ENCODE measurements at places on chromosomes 3 and 15.

GRCh38 chr3:43328653-43329052 is 42.3 kb downstream of the SNRK start:
- DNase-seq = peak; percentile 6

DNA sequence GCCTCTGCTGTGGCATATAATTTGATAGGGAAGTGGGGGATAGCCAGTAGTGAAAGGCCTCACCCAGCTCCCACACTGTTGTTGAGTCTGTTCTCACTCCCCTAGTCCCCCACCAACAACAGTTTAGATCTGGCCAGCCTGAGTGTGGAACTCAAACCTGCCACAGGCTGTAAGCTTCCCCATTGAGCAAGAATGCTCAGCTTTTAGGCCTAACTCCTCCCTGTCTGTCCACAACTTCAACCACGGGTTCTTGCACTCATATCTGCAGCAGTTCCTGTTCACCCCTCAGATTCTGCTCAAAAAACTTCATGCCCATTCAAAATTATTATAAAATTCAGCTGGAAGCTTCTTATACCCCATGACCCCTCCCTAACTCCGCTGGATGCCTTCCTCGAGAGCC is 975.1 kb downstream of the NSUN3 start:
- no peak for DNase-seq

DNA sequence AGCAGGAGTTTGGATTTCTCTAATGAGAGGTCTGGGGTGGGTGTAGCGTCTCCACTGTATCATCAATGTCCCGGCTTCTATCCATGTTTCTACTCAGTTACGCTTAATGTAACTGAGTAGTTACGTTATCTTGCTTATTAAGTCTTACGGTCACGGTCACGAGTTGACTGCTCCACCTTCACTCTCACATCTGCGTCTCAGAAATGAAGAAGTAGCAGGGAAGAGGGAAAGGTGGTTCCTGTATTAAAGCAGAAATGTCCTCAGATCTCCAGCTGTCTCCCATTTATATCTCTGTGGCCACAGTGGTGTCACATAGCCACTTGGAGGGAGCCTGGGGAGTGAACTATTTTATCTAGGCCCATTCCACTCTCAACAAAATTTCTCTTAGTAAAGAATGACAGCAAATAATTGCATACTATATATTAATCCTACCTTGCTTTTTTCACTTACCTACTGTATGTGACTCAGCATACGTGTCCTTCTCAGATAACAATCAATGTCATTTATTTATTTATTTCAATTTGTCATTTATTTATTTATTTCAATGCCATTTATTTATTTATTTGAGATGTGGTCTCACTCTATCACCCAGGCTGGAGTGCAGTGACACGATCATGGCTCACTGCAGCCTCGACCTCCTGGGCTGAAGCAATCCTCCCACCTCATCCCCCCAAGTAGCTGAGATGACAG is 39.7 kb upstream of the RNU6-1 start:
- DNase-seq = no peak

- no peak for DNase-seq
Observed at GRCh38 chr3:195153130-195153529, 117.8 kb downstream of the XXYLT1 start.

DNA sequence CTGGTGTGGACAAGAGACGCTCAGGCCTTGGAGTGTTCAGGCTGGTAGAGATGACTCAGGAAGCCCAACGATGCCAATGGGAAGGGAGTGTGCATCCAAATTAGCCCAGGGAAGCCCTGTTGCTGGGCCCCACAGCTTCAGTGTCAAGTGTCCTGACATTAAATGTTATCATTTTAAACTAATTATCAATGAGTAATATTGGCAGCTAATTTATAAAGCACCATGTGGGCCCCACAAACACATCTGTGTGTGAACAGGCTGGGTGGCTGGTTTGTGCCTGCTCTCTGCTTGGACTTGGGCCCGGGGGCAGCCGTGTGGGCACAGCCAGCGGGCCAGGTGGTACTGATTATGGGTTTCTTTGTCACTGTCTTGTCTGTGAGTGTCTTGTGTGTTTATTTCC is 15.0 kb downstream of the FBLN2 start:
- DNase-seq = no peak

- no peak for DNase-seq
Observed at GRCh38 chr3:188305220-188305619, 151.3 kb downstream of the LPP start.

DNA sequence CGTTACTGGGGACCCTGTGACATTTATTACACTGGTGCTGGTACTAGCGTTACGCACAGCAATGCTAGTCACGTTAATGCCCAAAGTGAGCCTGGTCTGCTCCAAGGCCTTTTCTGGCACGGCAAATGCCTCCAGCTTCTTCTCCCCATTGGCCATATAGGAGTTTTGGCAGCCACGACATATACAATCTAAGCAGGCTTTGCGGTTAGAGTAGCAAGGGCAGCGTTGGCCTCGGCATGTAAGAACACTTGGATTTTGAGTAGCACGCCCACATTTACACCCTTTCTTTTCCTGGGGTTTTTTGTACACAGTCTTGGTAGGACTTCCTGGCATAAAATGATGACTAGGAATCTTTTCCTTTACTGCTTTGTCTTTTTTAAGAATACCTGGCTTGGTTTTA is 44.9 kb downstream of the MSL2 start:
- DNase-seq = no peak

GRCh38 chr3:86865506-86865905 is 125.4 kb downstream of the VGLL3 start:
- DNase-seq = no peak

- no peak for DNase-seq
Observed at GRCh38 chr3:150271591-150271960, 136.5 kb upstream of the TSC22D2 start.

- DNase-seq = no peak
Observed at GRCh38 chr3:152104847-152105415, 163.8 kb upstream of the MBNL1 start.

DNA sequence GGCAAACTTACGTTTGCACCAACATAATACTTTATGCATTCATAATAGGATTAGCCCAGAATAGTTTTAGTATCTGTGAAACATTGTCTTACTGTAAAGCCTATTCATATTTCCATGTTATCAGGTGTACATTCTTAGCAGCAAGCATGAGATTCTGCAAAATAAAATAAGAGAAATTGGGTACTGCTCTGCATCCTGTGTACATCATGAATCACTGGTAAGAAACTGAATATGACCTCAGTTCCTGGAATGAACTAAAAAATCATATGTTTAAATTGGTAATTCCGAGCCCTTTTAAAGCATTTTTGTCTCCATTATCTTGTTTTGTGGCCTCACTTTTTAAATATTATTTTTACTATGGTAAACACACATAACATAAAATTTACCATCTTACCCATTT is 605.1 kb downstream of the ROBO1 start:
- DNase-seq = no peak

DNA sequence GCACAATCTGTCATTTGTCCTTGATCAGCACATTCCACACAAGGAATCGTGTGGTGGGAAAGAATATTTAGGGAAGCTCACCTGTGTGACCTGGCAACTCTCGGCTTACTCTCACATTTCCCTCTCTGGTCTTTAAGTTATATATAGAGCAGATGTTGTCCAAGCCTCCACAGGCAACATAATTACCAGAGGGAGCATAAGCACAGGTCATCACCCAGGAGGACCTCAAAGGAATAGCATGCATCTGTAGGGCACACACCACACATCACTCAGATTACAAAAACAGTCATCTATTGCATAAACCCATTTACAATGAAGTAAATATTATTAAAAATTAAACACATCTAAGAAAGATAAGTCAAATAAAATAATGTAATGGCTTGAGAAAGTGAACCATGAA is 36.5 kb downstream of the GNB4 start:
- DNase-seq = no peak

GRCh38 chr3:28186748-28187147 is 54.7 kb upstream of the CMC1 start:
- DNase-seq = no peak

- no peak for DNase-seq
Observed at GRCh38 chr15:32953533-32953910, 235.7 kb downstream of the GREM1 start.

DNA sequence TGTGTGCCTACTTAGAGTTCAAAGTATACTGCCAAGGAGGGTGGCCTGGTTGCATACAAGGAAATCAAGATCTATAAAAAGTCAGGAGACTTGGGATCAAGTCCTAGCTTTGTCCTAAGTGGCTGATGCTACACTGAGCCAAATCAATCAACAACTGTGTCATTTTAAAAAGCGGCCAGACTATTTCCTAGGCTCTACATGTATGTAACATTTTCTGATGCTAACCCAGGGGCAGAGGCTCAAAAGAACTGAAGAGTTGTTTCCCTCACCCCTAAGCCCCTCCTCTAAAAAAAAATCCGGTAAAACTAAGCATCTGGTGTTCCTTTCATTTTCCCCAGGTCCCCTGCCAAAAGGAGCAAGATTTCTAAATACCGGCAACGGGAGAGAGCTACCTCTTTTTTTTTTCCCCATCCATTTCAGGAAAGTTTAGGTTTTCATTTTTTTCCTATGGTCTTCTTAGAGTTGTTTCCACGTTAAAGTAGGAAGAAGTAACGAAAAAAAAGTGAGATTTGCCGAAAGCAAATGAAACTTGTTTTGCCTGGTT is 18.8 kb upstream of the CHD2 start:
- peak; percentile 77 for DNase-seq

- DNase-seq = peak; percentile 43
Observed at GRCh38 chr15:88029696-88030095, 226.8 kb downstream of the NTRK3 start.

Data from NCI-H524 (cell line).